Muscle of arm (tissue), 14 donors: ENCODE measurements at places on chromosomes 12 and 14.

DNA sequence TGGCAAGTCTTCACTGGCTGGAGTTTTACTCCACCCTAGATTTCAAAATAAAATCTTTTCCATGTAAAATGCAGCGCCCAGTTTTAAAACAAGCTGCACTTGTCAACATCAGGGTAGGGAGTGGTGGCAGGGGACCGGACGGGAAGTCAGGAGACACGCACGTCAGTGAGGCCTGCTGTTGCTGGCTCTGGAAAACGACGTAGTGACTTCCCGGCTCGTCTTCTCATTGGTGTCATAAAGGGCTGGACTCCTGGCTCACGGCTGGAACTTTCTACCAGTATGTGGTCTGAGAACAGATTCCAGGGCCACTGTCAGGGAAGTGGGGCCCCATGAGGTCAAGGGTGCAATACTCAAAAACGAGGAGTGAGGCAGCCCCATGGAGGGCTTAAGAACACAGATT is 64.2 kb upstream of the FOXN3 start:
- DNase-seq = peak; percentile 25

DNA sequence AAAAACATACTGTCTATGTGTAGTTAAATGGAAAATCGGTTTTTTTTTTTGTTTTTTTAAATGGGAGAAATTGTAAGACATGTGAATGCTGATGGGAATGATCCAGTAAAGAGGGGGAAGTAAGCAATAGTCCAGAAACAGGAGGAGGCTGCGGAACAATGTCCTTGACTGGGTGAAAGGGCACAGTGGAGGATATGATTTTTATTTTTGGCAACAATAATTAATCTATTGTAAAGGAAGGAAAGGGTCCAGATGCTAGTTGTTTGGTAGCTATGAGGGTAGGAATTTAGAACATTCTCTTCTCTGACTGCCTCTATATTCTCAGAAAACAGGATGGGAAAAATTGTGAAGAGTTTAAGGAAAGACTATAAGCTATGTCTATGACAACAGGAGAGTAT is 76.6 kb downstream of the RPL10L start:
- DNase-seq = no peak

GRCh38 chr12:47397664-47398281 is 308.1 kb downstream of the RPAP3 start:
- no peak for DNase-seq

- peak; percentile 49 for DNase-seq
Measured at GRCh38 chr12:43789941-43790340, 16.2 kb downstream of the TWF1 start.

GRCh38 chr14:37088356-37089215 is 83.8 kb downstream of the SLC25A21 start:
- no peak for DNase-seq

GRCh38 chr12:23303220-23303619 is 646.2 kb downstream of the SOX5 start:
- no peak for DNase-seq

GRCh38 chr12:30818562-30818961 is 63.8 kb upstream of the CAPRIN2 start:
- no peak for DNase-seq

DNA sequence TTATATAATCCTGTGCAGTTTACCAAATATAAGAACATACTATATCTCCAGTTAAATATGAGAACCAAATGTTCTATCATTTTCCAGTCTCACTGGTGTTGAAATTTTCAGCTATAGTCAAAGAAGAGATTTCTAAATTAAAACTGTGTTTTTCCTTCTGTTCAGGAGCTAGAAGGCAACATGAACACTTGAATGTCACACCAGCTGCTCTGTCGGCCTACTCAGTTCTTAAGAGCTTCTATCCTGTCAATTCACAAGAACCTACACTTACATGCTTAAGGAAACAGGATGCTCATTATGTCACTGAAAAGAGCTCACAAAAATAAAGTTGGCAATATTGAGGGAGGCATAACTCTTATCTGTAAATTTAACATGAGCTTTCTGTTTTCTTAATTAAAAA is 43.1 kb downstream of the ATP2B1 start:
- DNase-seq = no peak

GRCh38 chr12:118044075-118044474 is 16.9 kb downstream of the WSB2 start:
- DNase-seq = no peak

DNA sequence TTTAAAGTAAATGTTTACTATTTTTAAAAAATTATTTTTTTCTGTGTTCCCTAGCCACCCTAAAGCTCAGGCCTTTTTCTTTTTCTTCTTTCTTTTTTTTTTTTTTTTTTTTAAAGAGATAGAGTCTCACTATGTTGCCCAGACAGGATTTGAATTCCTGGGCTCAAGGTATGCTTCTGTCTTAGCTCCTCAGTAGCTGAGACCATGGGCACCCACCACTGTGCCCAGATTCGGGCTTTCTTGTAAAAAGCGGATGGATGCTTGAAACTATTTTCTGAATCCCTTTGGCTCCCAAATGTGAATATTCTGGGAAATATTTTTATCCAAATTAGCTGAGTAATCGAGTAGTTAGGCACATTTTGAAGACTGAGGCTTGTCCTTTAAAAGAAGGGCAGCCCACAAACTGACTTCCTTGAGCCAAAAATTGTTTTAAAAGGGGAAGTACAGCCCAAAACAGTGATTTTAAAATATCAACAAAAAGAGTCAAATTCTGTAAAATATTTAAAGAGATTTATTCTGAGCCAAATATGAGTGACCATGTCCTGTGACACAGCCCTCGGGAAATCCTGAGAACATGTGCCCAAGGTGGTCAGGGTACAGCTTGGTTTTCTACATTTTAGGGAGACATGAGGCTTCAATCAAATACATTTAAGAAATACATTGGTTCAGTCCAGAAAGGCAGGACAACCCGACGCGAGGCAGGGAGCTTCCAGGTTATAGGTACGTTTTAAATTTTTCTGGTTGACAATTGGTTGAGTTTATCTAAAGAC is 28.8 kb upstream of the HIGD1C start:
- no peak for DNase-seq

DNA sequence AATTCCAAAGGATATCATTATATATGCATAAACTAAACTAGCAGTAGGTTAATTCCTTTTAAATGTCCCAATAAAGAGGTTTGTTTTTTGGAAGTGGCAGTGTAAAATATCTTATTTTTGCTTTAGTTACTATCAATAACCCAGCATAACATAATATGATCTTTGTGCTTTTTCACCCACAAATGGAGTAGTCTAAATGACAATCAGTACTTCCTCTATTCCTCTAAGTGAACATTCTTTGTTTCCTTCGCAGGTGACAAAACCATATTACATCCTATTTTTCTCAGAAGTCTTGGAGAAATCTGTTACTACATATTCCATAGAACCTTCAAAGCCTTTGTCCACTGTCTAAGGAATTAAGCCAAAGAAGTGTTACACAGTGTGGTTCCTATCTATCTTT is 62.5 kb downstream of the MED13L start:
- DNase-seq = no peak

- no peak for DNase-seq
Measured at GRCh38 chr12:96172981-96173380, 21.2 kb upstream of the ELK3 start.

- DNase-seq = no peak
Measured at GRCh38 chr12:54564768-54565167, 15.4 kb downstream of the PDE1B start.
